ENCODE measurements at places on chromosomes 16 and 17.

DNA sequence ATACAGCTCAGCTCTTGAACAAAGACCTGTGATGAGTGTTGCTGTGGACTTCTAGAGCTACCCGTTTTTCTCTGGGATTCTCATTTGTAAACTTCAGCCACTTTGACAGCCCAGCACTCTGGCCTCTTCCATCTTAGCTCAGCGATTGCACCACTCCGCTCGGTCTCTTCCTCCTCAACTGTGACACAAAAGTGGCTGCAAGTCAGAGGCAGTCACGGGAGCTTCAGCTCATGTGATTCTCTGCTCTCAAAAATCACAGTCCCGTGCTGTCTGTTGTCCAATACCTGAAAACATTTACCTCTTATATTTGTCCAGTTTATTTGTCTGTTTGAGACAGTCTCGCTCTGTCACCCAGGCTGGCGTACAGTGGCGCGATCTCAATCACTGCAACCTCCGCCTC lies 75.7 kb upstream of the DNAH17 start:
- no peak for DNase-seq

DNA sequence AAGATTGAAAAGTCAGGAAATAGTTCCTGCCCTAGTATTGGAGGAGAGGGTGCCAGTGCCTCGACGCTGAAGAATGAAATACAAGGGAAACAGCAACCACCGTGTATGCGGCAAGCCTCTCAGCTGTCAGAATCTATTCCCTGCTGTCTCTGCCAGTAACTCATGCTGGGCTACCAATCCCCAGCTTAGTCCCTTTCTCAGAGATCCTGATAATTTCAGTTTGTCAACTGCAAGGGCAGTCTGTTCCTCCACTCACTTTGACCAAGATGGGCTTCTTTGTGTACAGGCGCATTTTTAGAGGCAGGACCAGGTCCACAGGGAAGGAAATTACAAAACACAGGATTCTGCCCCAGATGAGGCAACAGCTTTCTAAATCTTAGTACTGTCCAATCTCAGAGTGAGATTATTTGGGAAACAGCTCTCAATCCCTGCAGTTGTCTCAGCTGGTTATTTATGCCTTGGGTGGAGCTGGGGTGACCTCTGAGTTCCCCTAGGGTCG lies 1.3 kb downstream of the NQO1 start:
- no peak for DNase-seq

DNA sequence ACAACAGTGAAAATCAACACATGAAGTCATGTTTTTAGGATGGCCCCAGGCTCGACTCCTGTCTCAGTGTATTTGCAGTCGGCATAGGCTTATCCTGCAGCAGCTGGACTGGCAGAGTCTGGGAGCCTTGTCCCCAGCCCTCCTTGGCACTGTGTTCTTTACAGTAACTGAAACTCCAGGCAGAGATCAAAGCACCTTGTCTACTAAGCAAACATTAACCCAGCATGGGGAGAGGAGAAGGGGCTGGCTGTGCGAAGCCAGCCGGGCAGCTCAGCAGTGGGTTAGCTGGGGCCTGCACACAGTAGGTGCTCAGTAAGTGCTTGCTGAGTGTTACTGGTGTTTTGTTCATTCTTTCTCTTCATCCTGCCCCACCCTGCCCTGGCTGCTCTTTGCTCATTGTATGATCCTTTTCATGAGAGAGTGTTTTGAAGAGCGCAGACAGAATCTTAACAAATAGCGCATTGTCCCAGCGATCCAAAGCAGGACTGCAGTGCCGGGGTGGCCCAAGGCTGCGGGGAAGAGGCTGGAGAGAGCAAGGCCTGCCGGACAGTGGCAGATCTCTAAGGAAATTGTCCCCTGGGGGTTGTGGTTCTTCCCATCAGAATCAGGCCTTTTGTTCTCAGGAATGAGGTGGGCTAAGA lies 23.5 kb upstream of the ITGB4 start:
- no peak for DNase-seq

DNA sequence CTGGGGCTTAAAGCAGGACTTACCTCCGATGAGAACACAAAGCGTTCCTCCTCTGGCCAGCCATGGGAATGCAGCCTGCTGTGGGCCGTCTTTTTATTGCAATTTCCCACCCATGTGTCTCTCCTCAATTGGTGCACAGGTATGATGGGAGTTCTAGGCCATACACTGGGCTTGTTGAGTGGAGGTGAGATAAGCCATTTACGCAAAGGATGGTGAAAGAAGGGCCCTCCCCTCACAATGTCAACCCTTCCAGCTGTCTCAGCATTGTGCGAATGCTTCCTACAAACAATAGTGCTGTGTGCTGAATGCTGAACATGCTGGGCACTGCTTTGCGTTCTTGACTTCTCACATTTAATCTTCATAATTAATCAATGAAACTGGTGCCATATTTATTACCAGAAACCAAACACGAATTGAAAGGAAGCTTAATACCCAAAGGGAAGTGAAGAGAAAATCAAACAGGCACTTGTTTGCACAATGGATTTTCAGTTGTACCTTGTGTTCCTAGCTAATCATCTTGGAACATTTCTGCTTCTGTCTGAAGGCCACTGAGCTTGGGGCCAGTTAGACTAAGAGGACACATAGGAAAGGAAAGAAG lies at the start of gene GP2:
GP2 (minus strand) TSS at position 70 of the 598 bp plus-strand sequence. CDS start 1,082 bp downstream, outside the sequence.
- DNase-seq: no peak

DNA sequence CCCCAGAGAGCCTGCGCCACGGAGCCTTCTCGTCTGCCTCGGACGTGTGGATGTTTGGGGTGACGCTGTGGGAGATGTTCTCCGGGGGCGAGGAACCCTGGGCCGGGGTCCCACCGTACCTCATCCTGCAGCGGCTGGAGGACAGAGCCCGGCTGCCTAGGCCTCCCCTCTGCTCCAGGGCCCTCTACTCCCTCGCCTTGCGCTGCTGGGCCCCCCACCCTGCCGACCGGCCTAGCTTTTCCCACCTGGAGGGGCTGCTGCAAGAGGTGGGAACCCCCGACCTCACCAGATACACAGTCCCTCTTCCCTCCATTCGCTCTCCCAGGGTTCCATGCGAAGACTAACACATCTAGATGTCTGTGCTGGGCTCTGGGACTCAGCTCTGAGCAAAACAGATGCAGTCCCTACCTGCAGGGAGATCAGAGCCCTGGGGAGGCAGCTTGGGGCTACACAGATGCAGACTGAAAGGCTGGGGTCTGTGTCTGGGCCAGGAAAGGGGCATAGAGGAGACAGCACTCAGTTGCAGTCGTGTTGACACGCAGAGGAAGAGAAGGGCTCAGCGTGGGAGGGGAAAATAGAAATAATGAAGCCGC lies 3.7 kb downstream of the TNK1 start:
- no peak for DNase-seq

- no peak for DNase-seq
These were observed 16.5 kb downstream of the ZNF18 start for GRCh38 chr17:11980813-11981212.

DNA sequence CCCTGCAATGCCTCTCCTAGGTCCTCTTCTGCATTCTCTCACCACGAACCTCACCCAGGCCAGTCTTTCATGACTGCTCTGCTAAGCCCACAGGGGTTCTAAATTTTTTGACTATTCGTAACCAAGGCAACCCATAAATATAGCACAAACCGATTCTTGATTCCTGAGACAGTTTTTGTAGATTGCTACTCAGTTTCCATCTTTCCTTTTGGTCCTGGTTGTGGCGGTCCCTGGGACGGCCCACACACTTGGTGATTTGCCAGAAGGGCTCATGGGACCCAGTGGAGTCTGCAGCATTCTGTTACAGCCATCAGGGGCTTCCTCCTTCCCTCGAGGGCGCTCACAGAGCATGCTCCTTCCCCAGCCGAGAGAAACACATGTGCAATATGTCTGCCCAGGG lies 23.4 kb upstream of the MGAT5B start:
- DNase-seq: no peak

- DNase-seq: no peak
These were observed 102.3 kb downstream of the GSG1L start for GRCh38 chr16:27961296-27961620.

DNA sequence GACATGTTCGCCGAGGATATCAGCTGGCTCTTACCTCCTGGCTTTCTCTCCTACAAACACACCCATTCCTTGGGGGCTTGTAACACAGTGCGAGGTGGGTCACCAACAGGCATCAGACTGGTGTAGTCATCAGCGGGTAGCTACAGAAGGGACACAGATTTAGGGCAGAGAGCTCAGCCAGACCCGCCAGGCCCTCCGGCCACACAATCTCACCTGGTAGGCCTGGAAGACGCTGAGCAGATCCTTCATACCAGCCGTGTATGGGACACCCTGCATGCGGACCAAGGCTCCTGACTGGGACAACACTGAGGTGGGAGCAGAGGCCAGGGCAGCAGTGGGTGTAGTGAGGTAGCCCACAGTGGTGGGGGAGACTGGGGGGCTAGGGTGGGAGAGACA lies 5.8 kb downstream of the ESRP2 start:
- DNase-seq: no peak

DNA sequence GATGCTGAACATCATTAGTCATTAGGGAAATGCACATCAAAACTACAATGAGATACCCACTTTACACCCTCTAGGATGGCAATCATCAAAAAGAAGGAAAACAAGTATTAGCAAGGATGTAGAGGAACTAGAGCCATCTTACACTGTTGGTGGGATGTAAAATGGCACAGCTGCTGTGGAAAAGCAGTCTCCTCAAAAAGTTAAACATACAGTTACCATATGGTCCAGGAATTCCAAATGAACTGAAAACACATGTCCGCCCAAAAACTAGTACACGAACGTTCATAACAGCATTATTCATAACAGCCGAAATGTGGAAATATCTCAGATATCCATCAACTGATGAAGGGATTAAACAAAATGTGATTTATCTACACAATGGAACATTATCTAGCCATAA lies 7.0 kb downstream of the FBF1 start:
- DNase-seq: no peak

DNA sequence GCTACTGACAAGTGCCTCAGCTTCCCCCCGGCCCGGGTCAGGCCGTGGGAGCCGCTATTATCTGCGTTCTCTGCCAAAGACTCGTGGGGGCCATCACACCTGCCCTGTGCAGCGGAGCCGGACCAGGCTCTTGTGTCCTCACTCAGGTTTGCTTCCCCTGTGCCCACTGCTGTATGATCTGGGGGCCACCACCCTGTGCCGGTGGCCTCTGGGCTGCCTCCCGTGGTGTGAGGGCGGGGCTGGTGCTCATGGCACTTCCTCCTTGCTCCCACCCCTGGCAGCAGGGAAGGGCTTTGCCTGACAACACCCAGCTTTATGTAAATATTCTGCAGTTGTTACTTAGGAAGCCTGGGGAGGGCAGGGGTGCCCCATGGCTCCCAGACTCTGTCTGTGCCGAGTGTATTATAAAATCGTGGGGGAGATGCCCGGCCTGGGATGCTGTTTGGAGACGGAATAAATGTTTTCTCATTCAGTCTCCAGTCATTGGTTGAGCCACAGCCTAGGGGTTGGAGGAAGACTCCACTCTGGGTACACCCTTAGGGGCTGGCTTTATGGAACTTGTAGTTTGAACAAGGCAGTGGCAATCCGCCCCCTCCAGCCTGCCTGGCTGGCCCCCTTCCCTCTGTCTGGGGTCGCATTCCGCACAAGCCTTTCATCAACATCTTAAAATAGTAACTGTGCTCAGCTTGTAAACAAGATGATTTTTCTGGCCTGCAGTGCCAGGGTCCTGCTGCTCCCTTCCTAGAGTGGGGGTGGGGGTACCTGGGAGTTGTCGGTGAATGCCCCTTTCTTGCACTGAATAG lies 4.1 kb downstream of the SYNGR2 start:
- DNase-seq: no peak

DNA sequence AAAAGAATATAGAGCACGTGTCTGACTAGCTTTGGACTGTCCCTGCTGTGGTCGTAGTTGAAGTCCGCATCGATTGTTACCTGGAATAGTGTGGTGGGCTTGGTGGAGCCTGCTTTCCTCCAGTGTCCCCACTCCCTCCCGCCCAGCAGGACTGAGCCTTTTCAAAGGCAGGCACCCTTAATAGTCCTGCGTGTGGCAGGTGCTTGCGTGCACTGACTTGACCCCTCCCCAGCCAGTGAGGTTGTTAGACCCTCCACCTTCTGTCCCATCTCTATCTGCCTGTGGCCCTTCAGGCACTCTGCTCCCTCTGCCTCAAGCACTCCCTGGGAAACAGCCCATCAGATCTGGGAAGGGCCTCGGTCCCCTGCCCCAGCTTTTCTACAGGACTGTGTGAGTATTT lies 36.6 kb downstream of the TMEM11 start:
- DNase-seq: no peak

Data from memory B cell (primary cell).